ENCODE measurements at places on chromosomes 5 and 9.

GRCh38 chr5:172264815-172265395 lies 18.7 kb downstream of the UBTD2 start:
- DNase-seq, result no peak

DNA sequence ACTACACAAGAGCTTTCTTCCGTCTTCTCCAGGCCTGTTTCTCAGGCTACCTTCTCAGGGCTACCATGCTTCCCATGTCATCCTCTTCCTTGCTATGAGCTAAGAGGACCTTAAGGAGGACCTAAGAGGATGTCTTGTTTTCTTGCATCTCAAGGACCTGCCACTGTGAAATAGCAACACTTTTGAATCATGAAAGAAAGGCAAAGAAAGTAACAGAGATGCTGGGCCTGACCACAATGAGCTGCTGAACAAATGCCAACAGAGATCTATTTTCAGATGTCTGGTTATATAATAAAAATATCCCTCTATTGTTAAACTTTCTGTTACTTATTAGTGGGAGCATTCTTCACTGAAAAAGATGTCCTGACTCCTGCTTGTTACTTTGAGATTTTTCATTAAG lies 36.7 kb upstream of the ANXA1 start:
- DNase-seq, result no peak

DNA sequence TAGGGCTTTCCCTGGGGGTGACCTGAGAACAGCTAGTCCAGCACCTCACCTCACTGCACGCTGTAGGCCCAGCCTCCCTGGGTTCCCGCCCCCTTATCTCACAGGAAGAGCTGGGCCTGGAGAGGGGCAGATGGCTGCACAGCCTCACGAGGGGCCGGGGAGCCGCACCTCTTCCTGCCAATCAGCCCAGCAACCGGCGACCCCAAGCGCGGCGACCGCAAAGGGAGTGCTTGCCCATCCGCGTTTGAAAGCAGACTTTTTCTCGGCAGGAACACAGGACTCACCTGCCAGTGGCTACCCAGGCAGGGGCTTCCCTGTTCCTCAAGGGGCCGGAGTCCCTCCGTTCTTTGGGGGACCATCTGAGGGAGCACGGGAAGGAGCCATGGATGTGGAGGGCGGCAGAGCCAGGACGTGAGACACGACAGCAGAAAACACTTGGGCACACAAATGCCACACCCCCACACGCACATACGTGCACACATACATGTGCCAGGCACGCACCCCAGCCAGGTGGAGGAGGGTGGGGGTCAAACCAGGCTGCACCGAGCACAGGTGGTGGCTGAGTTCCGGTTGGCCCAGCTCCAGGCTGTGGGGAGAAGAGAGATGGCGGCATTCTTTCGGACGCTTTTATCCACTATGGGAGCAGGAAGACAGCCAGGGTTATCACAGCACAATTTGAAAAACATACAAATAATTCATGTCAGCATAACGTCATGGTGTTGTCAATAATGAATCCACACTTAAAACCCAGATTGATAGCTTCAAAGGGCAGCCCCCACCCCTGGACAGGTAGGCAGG lies 11.3 kb downstream of the TMEM250 start:
- peak; percentile 76 for DNase-seq

DNA sequence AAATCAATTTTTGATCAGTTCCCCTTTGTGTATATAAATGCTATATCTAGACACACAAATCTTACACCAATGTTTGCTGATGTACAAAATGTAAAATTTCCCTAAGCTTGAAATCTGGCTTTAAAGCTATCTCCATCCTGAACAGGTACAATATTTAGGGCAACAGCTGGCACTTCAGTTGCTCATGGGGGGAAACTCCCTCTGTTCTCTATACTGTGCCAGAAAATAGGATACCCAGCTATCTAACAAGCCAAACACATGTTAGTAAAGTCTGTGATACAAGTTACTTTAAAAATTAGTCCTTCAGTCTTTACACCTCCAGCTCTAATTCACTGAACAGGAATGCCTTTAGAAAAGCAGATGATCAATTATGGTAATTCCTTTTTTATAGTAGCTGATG lies 191.8 kb downstream of the SLF1 start:
- DNase-seq, result no peak

GRCh38 chr5:86623785-86624483 lies 6.2 kb downstream of the COX7C start:
- DNase-seq, result no peak

DNA sequence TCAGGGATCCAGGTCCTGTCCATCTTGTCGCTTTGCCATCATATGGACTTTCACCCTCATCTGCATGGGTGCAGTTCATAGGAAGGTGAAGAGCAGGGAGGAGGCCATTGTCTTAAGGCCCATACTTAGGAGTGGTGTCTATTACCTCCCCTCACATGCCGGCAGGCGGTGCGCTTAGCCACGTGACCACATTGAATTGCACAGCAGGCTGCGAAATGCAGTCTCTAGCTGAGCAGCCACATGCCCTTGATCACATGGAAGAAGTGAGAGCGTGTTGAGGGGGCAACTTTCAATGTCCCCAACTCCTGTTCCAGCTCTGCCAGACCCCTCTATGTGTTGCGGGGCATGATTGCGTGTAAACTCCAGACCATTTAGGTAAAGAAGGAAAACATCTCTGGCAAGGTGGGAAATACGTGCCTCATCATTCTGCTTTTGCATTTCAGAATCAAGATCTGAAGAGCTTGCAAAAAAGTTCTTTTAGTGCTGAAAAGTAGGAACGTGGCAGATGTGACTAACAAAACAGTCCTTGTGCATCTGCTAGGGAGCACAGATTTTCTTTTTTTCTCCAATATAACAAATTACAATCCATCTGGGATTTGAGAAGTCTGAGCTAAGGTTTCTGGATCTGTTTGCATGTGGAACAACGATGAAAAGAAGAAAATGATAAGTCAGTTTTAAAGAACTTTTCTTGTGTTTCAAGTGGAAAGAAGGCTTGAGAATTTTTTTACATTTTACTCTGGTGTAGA lies 34.4 kb downstream of the ROPN1L start:
- DNase-seq, result no peak

DNA sequence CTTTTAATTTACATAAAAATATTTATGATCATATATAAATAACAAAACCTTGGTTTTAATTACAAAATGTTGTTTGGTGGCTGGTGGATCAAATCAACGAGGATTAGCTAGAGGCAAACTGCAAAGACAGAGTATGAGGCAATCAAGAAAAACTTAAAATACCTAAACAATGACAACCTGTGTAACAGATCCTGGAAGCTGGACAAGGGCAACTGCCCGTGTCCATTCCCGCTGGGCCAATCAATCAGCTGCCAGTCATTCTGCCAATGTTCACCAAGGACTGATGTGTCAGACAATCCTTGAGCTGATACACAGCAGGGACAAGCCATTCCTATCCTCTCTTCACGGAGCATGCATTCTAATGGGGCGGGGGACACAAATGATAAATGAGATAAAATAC lies 3.2 kb upstream of the TENT4A start:
- DNase-seq, result no peak
